ENCODE measurements at places on chromosomes 5 and 9. TPM values are rescaled to one million over a fixed set of nuclear protein-coding genes. Genes with fewer than 3 reads are reported as not detected.

GRCh38 chr9:101098392-101098791, 69.9 kb downstream of the PLPPR1 start:
- no peaks in the 10 kb centered on the region for H3K27me3 ChIP-seq
- H3K4me1 ChIP-seq: no peaks in the 10 kb centered on the region
- no peak for DNase-seq

GRCh38 chr9:106913276-106913675, 50.3 kb downstream of the ZNF462 start:
- no peak overlapping the region for H3K4me3 ChIP-seq
- no peak overlapping the region for H3K27ac ChIP-seq
- H3K4me1 ChIP-seq: no peaks in the 10 kb centered on the region

GRCh38 chr9:75084081-75084672, 3.8 kb downstream of the NMRK1 start:
- no peak for DNase-seq
- H3K27ac ChIP-seq: peak overlapping the region; percentile 58
- peaks cover 44% of the 10 kb centered on the region for H3K36me3 ChIP-seq
- no peaks in the 10 kb centered on the region for H3K27me3 ChIP-seq

GRCh38 chr5:127589309-127590030, 59.4 kb upstream of the CTXN3 start:
- H3K4me3 ChIP-seq: no peak overlapping the region
- peaks cover 3% of the 10 kb centered on the region for H3K27me3 ChIP-seq
- no peaks in the 10 kb centered on the region for H3K36me3 ChIP-seq
- no peak overlapping the region for H3K27ac ChIP-seq

- no peaks in the 10 kb centered on the region for H3K4me1 ChIP-seq
- no peaks in the 10 kb centered on the region for H3K36me3 ChIP-seq
- no peak overlapping the region for H3K27ac ChIP-seq
- no peak overlapping the region for H3K4me3 ChIP-seq
Measured at GRCh38 chr5:141869040-141869439, 9.2 kb downstream of the PCDH1 start.

DNA sequence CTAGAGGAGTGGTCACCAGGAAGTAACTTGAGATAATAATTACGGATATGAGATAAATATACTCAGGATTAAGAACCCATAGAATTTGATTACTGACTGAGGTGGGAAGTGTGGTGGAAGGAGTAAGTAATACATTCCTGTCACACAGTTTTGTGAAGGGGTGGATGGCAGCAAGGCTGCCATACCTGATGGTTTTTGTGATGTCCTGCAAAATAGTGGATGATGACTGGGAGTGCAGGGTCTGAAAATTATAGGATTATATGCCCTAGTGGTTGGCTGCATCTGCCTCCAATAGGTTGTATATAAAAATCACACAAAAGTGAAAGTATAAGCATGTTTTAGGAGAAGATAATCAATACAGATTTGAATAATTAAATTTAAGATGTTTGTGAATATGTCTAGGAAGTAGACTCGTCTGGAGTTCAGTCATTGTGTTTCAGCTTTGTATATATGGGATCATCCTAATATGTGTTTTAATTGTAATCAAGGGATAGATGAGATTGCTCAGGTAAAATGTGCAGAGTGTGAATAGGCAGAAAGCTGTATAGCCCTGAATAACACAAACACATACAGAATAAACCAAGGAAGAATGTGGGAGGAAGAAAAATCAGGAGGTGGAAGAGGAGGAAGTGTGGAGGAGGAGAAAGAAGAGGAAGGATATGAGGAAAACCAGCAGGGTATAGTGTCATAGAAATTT, 5.5 kb downstream of the SELENOP start:
- H3K27me3 ChIP-seq: no peaks in the 10 kb centered on the region
- H3K36me3 ChIP-seq: no peaks in the 10 kb centered on the region
- no peak overlapping the region for H3K4me3 ChIP-seq
- H3K4me1 ChIP-seq: no peaks in the 10 kb centered on the region
- H3K27ac ChIP-seq: no peak overlapping the region
- no peak for DNase-seq

Gene CDC23
- total RNA-seq: 42.7 TPM

Gene PRDM9
- total RNA-seq: not detected

Gene GABBR2
- total RNA-seq: not detected

Gene AFAP1L1
- total RNA-seq: not detected
